Esophagus squamous epithelium (tissue), 5 donors: ENCODE measurements at places on chromosomes 11 and 22.
A peak's percentile ranks its signal among the peaks of the same experiment; 100 is the strongest.

DNA sequence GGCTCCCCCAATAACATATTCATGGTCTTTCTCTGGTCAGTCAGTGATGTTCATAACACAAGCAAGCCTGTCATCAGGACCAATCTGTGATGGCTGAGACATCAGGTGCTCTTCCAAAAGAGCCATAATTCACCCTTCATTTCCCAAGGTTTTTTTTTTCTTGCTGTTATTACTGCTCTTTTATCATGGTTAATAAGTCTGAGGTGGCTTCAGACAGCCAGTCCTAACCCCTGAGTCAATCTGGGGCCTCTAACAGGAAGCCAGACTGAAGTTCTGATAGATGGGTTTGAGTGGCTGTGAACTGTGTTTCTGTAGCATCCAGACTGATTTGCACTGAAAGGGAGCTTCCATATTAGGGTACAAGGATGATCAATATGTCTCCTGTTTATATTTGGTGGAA, 8.8 kb downstream of the EHF start:
- no peak for DNase-seq

GRCh38 chr22:43060183-43060582, 29.0 kb downstream of the TTLL1 start:
- no peak for DNase-seq

- DNase-seq = no peak
These were observed 11.6 kb downstream of the RIBC2 start for GRCh38 chr22:45425101-45425500.

DNA sequence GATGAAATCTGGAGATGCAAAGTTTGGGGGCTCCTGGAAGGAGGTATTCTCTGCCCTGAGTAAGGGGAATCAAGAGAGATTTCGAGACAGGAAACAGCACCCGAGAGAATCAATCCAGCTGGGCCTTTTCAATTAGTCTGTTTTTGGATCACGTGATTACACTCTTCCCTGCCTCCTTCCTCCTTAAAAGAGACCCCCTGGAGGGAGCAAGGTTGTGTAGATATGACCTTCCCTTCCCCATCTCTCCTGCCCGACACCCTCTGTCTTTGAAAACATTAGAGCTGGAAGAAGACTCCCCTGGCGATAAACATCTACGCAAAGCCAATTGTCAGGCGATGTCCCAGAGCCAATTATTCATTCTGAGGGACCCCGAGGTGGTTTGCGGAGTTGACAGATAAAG, 407.9 kb downstream of the MIAT start:
- no peak for DNase-seq

DNA sequence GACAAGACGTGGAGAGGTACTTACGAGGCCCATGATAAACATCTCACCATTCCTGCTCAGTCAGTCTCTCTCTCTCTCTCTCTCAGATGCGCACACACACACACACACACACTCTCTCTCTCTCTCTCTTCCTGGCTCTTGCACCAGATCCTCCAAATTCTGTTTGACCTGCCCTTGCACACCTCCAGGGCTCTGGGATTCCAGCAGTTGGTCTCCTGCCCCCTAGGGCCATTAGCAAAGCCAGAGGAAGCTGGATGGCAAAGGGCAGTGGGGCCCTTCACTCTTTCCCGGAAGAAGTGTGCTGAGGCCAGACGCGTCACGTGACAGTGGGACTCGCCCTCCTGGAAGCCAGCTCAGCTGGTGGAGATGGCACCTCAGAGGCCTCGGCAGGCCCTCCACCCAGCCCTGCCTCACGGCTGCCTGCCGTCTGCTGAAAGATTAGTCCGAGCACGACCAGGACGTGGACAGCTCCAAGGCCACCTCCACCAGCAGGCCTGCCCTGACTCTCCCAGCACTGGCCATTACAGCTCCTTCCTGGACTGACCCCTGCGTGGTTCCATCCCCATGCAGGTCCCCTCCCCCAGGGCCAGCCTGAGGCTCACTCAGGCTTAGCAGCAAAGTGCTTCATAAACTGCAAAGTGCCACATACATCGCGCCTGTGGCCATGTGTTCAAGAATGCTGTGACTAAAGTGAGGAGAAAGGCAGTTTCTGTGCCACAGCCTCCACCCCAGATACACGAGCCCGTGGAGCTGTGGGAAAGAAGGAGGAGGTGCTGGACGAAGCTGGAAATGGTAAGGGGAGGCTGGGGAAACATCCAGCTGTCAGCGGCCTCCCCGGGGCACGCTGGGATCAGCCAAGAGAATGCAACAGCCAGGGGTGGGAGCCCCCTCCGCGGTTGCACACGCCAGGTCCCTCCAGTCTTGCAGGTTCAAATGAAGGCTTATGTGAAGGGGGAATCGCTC, 3.7 kb downstream of the PDGFB start:
- no peak for DNase-seq

GRCh38 chr22:17922925-17923903, 101.1 kb downstream of the MICAL3 start:
- no peak for DNase-seq

GRCh38 chr11:132256528-132257279, 886.3 kb downstream of the NTM start:
- DNase-seq = no peak

DNA sequence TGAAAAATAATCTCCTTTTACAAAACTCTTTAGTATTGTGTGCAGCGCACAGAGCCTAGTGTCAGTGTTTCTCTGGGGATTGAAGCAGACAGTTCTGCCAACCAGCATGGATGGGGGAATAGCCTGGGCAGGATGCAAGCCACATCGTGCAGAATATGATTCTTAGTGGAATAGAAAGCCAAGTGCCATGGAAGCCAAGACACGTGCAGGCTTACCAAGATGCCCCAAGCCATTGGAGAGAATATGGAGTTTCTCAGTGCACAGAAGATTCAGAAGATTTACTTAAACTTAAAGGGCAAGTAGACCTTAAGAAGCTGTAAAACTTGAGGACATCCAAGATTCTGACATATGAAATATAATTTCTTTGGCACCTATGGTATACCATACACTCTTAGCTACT, 917.6 kb downstream of the NTM start:
- DNase-seq = no peak

DNA sequence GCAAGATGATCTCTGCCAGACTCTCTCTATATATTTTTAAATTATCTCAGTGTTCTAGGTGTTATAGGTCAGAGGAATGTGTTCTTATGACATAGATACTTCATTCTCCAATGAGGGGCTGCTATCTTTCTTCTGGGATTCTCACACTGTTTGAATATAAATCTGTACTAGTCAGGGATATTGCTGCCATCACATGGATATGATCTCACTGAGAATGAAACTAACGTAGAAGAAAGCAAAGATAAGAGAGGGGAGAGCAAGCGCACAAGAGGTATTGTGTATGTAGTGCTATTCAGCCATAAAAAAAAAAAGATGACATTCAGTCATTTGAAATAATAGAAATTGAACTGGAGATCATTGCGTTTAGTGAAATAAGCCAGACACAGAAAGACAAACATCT, 42.2 kb upstream of the SLC36A4 start:
- no peak for DNase-seq

GRCh38 chr11:3050386-3051195, 6.6 kb downstream of the CARS1 start:
- no peak for DNase-seq

DNA sequence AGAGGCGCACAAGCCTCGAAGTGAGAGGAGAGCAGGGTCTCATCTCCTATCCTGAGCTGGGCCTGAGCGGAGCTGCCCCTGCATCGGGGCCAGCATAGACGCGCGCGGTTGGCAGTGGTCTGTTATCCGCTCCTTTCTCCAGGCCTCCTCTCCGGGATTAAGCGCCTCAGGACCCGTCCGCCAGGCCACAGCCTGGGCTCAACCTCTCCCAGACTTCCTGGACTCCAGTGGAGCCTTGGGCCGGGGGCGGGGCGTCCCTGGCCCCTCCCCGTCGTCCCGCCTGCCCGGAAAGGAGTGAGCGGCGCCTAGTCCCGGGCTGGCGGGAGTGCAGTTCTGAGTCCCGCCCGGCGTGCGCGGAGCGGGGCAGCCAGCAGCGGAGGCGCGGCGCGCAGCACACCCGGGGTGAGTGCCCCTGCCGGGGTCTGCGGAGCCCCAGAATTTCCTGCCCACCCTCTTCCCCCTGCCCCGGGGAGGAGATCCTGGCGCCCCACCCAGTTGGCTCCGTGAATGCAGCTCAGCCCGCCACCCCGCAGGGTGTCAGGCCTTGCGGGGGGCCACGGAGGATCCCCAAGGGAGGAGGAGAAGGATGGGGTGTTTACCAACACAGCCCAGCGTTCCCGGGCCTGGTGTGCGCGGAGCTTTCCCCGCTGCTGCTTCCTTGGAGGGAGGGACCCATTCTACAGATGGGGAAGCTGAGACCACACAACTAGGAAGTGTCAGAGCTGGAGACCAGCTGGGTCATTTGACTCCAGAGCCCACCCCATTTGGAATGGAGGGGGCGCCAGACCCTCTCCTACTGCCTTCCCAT, at the start of gene TCIRG1:
TCIRG1 (plus strand) TSS at position 308 of the 808 bp plus-strand sequence. CDS start 2,247 bp downstream, outside the sequence.
- no peak for DNase-seq

- no peak for DNase-seq
These were observed 97.3 kb downstream of the GALNT18 start for GRCh38 chr11:11524436-11525061.

- DNase-seq = no peak
These were observed 1309.7 kb downstream of the LRRC4C start for GRCh38 chr11:40149721-40150120.

DNA sequence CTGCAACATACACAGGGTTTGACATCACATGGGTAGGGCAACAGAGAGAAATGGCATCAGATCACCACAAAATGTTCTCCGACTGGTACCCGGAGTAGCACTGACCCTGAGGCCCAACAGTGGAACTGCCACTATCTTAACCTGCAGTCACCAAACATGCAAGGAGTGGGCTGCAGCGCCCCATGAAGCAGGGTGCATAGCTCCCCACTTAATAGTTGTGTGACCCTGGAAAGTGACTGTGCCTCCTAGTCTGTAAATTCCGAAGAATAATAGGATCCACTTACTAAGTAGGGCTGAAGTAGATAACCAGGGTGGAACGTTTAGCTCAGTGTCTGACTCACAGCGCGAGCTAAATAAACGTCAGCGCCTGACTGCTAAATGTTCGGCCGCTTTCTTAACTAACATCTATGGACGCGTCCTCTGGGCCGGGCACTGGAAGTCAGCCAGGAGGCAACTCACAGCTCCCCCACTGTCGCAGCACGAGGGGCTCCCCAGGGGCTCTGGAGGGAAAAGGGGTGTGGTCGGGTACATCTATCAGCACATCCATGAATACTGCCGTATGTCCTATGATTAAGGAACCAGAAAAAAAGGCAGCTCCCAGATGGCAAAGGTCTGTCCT, 777 bp downstream of the LTO1 start:
- no peak for DNase-seq

GRCh38 chr22:39997939-39998726, 3.4 kb downstream of the FAM83F start:
- no peak for DNase-seq

- peak; percentile 65 for DNase-seq
These were observed 8.2 kb upstream of the TBC1D22A start for GRCh38 chr22:46754110-46754799.

GRCh38 chr11:71490044-71490730, 36.9 kb upstream of the KRTAP5-7 start:
- no peak for DNase-seq

GRCh38 chr22:25762147-25762546, 20.2 kb downstream of the MYO18B start:
- DNase-seq = no peak

GRCh38 chr22:28815111-28815510, 14.7 kb upstream of the XBP1 start:
- DNase-seq = no peak

DNA sequence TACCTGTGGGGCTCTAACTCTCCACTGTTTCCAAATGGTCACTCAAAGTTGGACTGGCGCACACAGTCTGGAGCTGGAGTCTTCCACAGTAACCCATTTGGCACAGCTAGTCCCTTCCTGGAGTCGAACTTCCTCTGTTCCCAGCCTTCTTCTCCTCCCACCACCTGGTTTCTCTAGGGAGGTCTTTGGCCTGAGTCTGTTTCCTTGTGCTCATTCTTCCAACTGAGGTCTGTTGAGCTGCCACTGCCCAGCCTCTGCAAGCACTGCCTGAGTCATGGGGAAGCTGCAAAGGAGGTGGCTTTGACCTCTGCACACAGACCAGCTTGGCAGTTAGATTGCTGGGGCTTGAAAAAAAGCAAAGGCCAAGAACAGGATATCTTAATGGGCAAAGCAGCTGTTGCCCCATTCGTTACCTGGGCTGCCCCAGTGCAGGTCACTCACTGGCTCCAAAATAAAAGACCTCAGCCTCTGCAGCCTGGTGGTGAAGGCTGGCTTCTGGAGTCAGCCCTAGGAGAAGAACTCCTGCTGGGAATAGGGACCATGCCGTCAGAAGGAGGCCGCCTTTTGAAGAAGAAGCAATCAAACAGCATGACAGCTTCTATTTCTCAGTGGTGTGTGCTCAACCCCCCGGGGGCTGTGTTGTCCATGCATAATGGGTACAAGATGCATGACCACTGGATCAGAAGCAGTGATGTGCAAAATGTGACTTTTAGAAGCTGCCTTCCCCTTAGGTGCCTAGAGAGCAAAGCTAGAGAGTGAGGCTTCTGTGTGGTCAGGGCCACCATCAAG, 3.0 kb downstream of the ADAMTS15 start:
- no peak for DNase-seq

DNA sequence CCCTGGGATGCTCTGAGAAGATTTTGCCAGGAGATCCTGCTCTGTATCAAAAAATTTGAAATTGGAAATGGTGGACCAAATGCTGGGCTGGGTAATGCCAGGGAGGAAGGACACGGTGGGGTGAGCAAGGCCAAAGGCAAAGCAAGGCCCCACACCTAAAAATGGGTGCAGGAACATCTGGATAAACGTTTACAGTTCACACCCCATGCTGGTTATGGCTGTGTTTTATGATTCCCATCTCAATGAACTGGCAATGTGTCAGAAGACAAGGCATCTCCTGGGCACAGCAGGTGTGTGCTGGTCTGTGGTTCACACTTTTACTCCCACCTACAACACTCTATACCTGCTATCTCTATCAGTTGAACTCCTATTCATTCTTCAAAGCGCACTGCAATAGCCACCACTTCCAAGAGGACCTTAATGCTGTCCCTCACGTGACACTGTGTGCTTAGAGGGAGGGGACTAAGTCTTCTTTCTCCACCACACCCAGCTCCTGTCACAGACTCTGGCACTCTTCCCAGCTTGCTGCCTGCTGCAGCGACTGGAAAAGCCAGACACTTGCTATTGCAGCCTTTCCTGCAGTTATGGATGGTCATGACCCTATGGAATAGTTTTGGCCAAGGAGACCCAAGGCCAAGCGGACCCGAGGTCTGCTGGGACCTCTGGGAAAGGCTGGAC, 277.5 kb downstream of the CTTN start:
- DNase-seq = no peak
